T-helper 2 cell treated with Interferon-gamma antibody and Interleukin-4, amounts not matched to agents 100 ng/mL and 5 ng/mL, for 36 hours (primary cell): ENCODE measurements at places on chromosomes 13 and 19. TPM values are rescaled to one million over a fixed set of nuclear protein-coding genes. Genes with fewer than 3 reads are reported as not detected.

Gene FXYD7
- total RNA-seq, result 0.70 and 1.9 TPM in 2 replicates

Gene NBEA
- 0.27 and 0.39 TPM in 2 replicates for total RNA-seq

Gene PLVAP
- not detected in 2 replicates for total RNA-seq

Gene SHANK1
- not detected in 2 replicates for total RNA-seq

Gene ZNF708
- 15.3 and 16.7 TPM in 2 replicates for total RNA-seq

Gene ZNF460
- 33.0 and 37.8 TPM in 2 replicates for total RNA-seq

Gene DMRTC2
- total RNA-seq, result not detected in 2 replicates

Gene OR10H1
- not detected in 2 replicates for total RNA-seq

Gene ZNF610
- 0.59 and 1.0 TPM in 2 replicates for total RNA-seq

Gene ZNF823
- total RNA-seq, result 4.8 and 5.4 TPM in 2 replicates

Gene SLC5A5
- 0.48 and 0.84 TPM in 2 replicates for total RNA-seq

Gene GAPDHS
- total RNA-seq, result not detected in 2 replicates

Gene KLC3
- not detected in 2 replicates for total RNA-seq

Gene ZNF98
- not detected in 2 replicates for total RNA-seq

Gene FFAR1
- total RNA-seq, result not detected in 2 replicates

Gene ZNF44
- total RNA-seq, result 16.0 and 16.2 TPM in 2 replicates

Gene TMEM91
- 4.4 and 5.6 TPM in 2 replicates for total RNA-seq

Gene PTPRS
- total RNA-seq, result 0.14 and 0.16 TPM in 2 replicates

Gene NPHS1
- total RNA-seq, result not detected in 2 replicates

Gene OR7A17
- not detected in 2 replicates for total RNA-seq

Gene ZNF888
- 7.0 and 8.4 TPM in 2 replicates for total RNA-seq

Gene EXOC3L2
- total RNA-seq, result not detected in 2 replicates

Gene ASF1B
- total RNA-seq, result 114 and 117 TPM in 2 replicates

Gene PLIN4
- total RNA-seq, result not detected in 2 replicates

Gene DMKN
- not detected in 2 replicates for total RNA-seq

Gene ZNF444
- total RNA-seq, result 29.6 and 32.4 TPM in 2 replicates

Gene TDRD12
- 0.07 and 0.16 TPM in 2 replicates for total RNA-seq

Gene PTH2
- not detected in 2 replicates for total RNA-seq

Gene LILRB2
- total RNA-seq, result not detected in 2 replicates

Gene SLC6A16
- 3.5 and 3.8 TPM in 2 replicates for total RNA-seq

Gene C5AR2
- total RNA-seq, result 0.86 and 0.95 TPM in 2 replicates
